IMR-90 (cell line): ENCODE measurements at places on chromosomes 1 and 21. TPM values are rescaled to one million over a fixed set of nuclear protein-coding genes. Genes with fewer than 3 reads are reported as not detected.

The RAP1GAP gene
- total RNA-seq: under 0.01 TPM in 1 of 2 replicates, not detected in the other

GRCh38 chr1:212152308-212152693, 116.8 kb downstream of the DTL start:
- DNase-seq: no peak

GRCh38 chr1:94050675-94051074, 70.3 kb downstream of the ABCA4 start:
- no peak for DNase-seq

- DNase-seq: peak; percentile 80
Measured at GRCh38 chr1:36350659-36351226, 27.3 kb upstream of the EVA1B start.

DNA sequence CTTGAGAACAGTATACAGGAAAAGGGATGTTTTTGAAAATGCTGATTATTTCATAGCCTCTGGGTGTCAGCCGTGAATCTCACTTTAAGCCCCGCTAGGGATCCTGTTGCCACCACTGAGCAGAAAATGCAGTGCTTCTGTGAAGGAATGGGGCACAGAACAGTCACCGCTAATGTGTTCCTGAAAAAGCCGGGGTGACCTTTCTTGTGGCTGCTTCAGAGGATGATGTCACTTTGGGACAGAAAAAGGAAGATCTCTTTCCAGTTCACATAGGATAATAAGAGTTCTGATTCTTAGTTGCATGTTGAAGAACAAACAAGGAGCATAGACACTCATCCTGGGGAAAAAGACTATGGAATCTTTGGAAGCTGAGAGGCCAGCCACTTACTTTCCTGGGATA, 349.6 kb downstream of the DISC1 start:
- no peak for DNase-seq

The KRTAP19-3 gene
- not detected in 2 replicates for total RNA-seq

- DNase-seq: no peak
Measured at GRCh38 chr1:98565951-98566350, 95.6 kb upstream of the SNX7 start.

DNA sequence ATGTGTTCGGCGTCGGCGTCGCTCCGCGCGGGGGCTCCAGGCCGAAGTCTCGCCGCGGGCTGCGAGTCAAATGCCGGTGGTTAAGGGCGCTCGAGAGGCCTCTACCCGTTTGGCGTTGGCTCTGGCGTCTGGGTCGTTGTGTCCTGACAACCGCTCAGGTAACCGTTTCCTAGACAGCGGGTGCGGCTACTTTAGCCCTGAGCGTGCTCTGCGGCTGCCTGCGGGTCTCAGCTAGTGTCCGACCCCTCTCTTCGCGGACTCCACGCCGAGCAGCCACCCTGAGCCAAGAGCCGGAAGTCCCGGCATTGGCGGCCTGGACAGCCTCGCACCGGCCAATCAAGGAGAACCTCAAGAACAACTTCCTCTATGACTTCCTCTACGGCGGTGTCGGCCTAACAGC, 173.4 kb downstream of the SETD4 start:
- no peak for DNase-seq

The B3GALT2 gene
- total RNA-seq: 4.5 and 5.8 TPM in 2 replicates

- DNase-seq: no peak
Measured at GRCh38 chr1:18229625-18230024, 122.0 kb downstream of the IGSF21 start.
